ENCODE measurements at places on chromosomes 2 and 18.
A peak's percentile ranks its signal among the peaks of the same experiment; 100 is the strongest.

GRCh38 chr2:100990650-100991403, 11.3 kb upstream of the RPL31 start:
- DNase-seq = no peak

GRCh38 chr18:55100817-55101457, 141.7 kb upstream of the CCDC68 start:
- peak; percentile 53 for DNase-seq

- DNase-seq = no peak
These were observed 557.3 kb upstream of the ZNF804A start for GRCh38 chr2:184041077-184041476.

GRCh38 chr2:173999272-173999671, 34.1 kb upstream of the SP3 start:
- no peak for DNase-seq

- no peak for DNase-seq
These were observed 52.2 kb upstream of the CAB39 start for GRCh38 chr2:230660294-230661060.

GRCh38 chr18:12477606-12478005, 69.9 kb downstream of the PRELID3A start:
- DNase-seq = no peak

DNA sequence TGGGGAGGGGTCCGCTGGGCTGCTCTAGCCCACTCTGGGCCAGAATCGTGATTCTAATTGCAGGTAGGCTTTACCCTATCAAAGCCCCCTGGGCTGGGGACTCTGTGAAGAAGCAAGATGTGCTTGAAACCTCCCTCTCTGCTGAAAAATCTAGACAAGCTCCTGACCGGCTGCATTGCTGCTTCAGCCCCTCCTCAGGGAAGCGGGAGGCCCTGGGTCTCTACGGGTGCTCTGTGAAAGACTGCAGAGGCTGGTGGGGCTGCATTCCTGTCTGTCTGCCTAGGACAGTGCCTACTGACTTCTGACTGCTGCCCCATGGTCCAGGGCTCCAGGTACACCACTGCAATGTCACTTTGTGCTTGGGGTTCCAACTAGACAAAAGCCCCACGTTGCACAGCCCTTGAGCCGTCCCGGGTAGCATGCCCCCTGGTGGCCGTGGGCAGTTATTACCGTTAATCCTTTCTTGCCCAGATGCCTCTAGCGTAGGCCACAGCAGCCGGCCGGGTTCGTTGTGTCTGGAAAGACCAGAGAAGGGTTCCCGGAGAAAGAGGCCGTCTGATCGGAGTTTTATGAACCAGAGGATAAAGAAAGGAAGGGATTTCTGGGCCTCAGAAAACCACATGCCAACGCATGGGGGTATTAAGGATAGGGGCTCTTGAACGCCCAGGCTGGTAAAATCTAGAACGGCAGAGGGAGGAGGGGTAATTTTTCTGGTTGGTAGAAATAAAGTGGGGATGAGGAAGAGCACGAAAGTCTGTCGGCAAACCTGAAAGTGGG, 15.9 kb upstream of the C1QL2 start:
- DNase-seq = peak; percentile 44
